ENCODE measurements at places on chromosomes 5 and 9.

GRCh38 chr5:127418974-127419682, 98.3 kb upstream of the PRRC1 start:
- DNase-seq = no peak

DNA sequence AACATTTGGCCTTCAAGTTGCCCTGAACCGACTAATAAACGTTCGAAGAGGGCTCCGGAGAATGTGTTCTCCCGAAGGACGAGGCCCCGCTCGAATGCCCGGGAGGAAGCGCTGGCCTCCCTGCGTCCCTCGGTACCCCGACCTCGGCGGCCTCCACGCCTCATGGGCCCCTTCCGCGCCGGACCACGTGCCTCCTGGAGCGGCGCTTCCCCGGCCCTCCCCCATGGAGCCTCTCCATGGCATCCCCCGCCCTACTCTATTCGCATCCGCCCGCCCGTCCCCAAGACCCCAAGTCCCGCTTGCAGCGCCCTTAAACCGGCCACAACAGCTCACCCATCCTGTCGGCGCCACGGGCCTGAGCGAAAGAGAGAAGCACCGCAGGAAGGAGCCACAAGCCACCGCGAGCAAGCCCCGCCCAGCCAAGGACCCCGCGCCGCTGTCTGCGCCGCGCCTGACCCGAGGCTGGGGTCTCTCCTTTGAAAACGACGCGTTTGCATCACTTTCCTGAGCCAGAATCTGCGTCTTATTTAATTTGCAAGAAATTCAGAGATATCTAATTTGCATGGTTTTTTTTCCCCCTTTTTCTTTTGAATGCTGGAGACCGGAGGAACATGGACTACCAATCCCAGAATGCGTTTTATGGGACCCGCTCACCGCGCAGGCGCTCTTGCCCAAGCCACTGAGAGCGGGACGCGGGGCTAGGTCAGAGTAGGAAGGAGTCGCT, at the start of gene RPS23:
Gene RPS23, minus strand, starts transcription at position 368 of the 724 bp plus-strand sequence. Its CDS starts 31 bp downstream, at position 337.
- peak; percentile 94 for DNase-seq

GRCh38 chr5:132023258-132024116, 12.0 kb upstream of the ACSL6 start:
- DNase-seq = peak; percentile 5

DNA sequence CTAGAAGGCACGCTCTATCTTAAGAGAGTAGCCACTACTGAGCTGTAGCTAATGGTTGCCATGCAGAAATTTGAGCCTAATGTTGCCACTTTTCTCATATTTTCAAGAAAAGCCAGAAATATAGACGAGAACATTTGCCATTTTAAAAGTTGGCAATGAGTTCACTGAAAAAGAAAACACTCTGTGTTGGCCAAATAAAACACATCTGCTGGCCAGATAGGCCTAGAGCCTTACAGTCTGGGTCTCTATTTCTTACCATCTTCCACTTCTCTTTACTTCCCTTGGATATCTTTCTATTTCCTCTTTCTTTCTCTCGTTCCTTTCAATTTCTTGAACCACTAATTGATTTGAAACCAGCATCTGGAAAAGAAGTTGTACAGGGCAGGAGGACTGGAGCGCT, 36.6 kb upstream of the VCAN start:
- DNase-seq = no peak

Measured in natural killer cell (primary cell).